ENCODE measurements at places on chromosomes 11 and 22.

- no peak for DNase-seq
Observed at GRCh38 chr22:30045494-30045887, 34.8 kb upstream of the HORMAD2 start.

DNA sequence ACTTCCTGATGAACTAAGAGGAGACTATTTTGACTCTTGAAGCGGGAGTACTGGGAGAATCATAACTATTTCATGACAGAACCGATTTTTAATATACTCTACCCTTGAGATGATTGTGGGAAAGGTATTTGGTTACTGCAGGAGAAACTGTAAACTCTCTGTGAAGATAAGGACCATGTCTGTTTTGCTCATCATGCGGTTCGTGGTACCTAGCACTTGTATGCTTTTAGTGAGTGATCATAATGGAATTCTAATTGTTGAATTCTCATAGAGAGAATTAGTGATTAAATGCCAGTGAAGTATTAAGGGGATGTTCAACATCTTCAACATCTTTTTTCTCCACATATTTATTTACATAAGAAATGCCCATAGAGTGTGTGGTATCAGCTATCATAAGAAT lies 11.4 kb downstream of the AASDHPPT start:
- DNase-seq = no peak

DNA sequence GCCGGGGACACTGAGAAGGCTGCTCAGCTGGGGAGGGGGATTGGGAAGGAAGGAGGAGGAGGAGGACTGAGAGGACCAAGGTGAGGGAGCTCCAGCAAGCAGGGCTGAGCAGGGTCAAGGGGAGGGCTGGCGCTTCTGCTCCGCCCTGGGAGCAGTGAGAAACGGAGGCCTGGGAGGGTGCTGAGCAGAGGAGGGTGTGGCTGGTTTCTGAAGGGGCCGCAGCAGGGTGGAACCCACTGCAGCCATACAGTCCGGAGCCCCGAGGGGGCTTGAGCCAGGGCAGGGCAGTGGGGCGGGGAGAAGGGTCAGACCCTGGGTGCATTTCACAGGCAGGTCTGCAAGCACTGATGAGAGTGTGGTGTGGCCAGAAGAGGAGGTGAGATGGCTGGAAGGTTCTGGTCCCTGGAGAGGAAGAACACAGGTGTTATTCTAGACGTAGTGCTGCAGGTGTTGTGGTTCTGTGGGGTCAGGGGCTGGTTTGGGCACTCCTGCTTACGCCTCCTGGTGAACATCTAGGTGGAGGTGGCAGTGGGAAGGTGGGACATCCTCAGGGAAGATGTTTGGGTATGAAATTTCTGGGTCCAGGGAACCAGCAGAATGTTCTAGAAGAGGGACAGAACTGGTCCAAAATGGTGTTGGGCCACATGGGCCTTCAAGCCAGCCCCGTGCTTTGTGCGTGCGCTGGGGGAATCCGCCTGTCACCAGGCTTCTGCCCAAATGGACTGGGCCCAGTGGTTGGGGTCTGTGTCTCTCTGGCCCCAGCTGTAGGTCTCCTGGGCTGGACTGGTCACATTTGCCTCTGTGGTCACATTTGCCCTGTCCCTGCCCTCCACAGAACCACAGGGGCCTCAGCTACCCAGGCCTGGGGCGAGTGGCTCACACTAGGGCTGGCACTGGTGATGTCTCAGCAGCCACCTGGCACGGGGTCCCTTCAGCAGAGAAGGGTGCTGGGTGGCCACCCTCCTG lies 714.7 kb downstream of the BRD1 start:
- DNase-seq = no peak

- DNase-seq = no peak
Observed at GRCh38 chr11:108870373-108871020, 205.6 kb downstream of the DDX10 start.

DNA sequence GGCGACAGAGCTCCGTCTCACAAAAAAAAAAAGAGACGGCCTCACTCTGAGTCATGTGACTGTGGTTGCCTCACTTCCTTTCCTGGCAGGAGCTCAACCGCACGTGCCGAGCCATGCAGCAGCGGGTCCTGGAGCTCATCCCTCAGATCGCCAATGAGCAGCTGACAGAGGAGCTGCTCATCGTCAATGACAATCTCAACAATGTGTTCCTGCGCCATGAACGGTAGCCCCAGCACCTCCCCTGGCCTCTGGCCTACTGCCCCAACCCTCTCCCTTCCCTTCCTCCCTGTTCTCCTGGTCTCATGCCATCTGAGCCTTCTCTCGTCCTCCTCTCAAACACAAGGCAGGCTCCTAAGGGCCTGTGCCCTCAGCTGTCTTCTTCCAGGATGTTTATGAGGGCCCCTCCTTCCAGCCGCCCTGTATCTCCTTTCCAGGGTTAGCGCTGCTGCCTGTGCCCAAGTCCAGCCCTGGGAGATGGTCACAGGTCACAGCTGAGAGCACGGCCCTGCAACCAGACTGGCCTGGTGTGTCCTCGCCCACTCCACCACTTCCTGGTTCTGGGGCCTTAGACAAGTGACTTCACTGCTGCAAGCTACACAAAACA lies 30.7 kb downstream of the TOM1 start:
- no peak for DNase-seq

DNA sequence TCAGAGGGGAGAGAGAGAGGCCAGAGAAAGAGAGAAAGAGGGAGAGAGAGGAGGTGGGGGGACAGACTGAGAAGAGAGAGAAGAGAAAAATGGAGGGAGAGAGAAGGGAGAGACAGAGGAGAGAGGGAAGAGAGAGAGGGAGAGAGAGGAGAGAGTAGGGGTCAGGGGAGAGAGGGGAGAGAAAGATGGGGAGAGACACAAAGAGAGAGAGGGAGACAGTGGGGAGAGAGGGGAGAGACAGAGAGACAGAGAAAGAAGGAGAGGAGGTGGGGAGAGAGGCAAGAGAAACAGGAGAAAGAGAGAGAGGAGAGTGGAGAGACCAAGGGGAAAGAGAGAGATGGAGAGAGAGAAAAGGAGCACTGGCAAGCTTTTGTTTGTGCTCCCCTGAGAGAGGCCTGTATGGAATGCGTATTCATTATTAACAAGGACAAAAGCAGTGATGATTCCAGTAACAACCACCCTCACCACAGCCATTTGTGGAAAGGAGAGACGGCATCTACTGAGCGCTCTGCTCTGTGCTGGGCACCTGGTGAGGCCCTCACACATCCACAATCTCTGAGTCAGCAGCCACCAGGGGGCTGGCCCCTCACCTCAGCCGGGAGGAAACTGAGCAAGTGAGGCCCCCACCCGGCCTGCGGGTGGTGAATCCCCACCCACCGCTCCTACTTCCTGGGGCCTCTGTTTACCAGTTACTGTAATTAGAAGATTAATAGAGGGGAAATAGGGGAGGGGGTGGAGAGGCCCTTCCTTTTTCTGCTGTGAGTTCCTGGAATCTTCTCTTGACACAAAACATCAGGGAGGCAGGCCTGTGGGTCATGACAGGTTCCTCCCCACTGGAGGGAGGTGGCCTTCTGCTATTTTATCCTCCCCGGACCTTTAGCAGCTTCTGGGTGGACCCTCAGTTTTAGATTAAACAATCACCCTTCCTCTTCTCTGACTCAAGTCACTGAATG lies 14.6 kb upstream of the MIAT start:
- no peak for DNase-seq
